ENCODE measurements at places on chromosomes 16 and 17. TPM values are rescaled to one million over a fixed set of nuclear protein-coding genes. Genes with fewer than 3 reads are reported as not detected.

MAP3K3 gene
- 53.0 TPM for total RNA-seq

PRKCA gene
- 46.0 TPM for total RNA-seq

GRCh38 chr17:80663781-80664206, 119.2 kb downstream of the RPTOR start:
- H3K27me3 ChIP-seq: no peaks in the 10 kb centered on the region
- H3K4me3 ChIP-seq: no peak overlapping the region
- no peak for DNase-seq
- no peaks in the 10 kb centered on the region for H3K4me1 ChIP-seq
- H3K36me3 ChIP-seq: no peaks in the 10 kb centered on the region
- H3K27ac ChIP-seq: no peak overlapping the region

CRISPLD2 gene
- 122 TPM for total RNA-seq

ZACN gene
- not detected for total RNA-seq

- no peak overlapping the region for H3K4me3 ChIP-seq
- no peaks in the 10 kb centered on the region for H3K4me1 ChIP-seq
- H3K36me3 ChIP-seq: no peaks in the 10 kb centered on the region
- no peak for DNase-seq
- H3K27me3 ChIP-seq: peaks cover 18% of the 10 kb centered on the region
- H3K27ac ChIP-seq: no peak overlapping the region
Observed at GRCh38 chr16:80040814-80041213, 440.3 kb upstream of the MAF start.

DNA sequence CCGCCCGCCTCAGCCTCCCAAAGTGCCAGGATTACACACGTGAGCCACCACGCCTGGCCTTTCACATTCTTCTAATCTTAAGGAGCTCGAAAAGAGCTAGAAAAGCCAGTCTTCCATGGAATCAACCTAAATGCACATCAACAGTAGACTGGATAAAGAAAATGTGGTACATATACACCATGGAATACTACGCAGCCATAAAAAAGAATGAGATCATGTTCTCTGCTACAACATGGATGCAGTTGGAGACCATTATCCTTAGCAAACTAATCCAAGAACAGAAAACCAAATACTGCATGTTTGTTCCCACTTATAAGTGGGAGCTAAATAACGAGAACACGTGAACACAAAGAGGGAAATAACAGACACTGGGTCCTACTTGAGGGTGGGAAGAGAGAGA, 3.1 kb downstream of the CTC1 start:
- H3K4me3 ChIP-seq: no peak overlapping the region
- peaks cover 12% of the 10 kb centered on the region for H3K36me3 ChIP-seq
- DNase-seq: no peak
- no peaks in the 10 kb centered on the region for H3K27me3 ChIP-seq

DNA sequence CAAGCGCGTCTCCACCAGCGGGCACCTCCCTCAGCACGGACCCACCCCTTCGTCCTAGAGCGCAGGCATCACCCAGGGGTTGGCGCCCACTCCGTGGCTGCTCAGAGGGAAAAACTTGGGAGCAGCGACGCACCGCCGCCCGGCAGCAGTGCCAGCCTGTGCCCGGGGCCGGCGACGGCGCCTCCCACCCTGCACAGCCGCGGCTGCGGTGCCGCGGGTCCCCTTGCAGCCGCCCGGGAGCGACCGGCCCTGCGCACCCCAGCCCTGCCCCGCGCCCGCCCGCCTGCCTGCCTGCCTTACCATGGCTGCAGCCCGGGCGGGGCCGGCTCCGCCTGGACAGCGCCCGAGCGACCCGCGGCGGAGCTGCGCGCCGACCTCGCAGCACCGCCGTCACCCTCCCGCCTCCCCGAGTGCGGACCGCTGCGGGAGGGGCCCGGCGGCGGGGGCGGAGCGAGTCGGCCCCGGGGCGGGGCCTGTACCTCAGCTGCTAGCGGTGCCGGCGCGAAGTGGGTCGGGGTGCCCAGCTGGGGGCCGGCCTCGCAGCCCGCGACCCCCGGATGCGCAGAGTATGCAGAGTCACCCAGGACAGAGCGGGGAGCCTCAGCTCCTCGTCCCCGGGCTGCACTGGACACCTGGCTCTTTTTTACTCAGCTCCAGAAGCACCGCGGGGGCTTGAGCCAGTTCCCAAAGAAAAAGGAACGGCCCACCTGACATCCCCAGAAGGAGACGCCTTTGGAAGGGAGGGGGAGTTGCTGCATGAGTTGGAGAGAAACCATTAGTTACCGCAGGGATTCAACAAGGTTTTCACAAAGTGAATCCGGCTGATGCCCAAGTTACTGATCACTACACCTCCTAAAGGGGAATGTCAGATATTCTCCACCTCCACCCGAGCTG, 17.5 kb upstream of the MTMR4 start:
- H3K4me1 ChIP-seq: peaks cover 31% of the 10 kb centered on the region
- no peaks in the 10 kb centered on the region for H3K36me3 ChIP-seq
- H3K27me3 ChIP-seq: peaks cover 12% of the 10 kb centered on the region
- H3K27ac ChIP-seq: no peak overlapping the region

DNA sequence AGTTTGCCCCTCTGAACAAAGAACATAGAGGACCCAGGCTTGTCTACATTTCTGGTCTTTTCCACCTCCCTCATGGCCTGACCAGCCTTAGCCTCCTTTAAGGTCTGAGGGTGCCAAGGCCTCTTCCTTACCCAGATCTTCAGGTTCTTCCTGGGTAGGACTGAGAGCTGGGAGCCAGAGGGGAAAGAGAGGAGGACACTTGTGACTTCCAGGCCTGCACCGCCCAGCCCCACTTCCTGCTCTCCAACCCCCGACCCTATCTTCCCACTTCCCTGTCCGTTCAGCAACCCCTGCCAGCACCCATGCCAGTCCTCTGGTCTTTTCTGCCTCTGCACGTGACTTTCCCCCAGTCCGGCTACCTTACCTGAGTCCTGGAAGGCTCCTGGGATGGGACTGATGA, 534 bp downstream of the PRSS36 start:
- H3K36me3 ChIP-seq: no peaks in the 10 kb centered on the region
- peaks cover 30% of the 10 kb centered on the region for H3K27me3 ChIP-seq
- H3K4me1 ChIP-seq: no peaks in the 10 kb centered on the region

KIF19 gene
- total RNA-seq: not detected

DNA sequence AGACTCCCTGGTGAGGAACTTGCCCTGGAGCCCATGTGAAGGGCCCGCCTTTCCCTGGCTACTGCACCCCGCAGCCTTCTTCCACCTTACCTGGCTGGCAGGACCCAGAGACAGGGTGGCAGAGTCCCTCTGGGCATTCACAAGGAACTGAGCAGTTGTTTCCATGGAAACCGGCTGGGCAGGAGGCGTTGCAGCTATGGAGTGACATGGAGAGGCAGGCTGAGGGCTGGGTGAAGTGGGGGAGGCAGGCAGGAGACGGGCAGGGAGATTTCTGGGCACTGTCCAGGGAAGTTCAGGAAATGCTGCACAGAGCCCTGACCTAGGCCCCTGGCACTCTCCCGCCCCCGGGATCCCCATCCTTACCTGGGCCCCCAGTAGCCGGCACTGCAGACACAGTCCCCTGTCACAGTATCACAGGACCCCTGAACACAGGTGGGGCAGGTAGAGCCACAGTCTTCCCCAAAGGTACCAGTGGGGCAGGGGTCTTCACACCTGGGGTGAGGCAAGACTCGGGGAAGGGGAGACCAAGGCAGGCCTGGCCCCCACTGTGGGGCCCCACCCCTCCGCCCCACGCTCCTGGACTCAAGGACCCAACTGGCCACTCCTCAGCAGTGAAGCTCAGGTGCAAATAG, 5.9 kb downstream of the SCARF1 start:
- peaks cover 8% of the 10 kb centered on the region for H3K4me1 ChIP-seq
- H3K27me3 ChIP-seq: no peaks in the 10 kb centered on the region
- H3K36me3 ChIP-seq: no peaks in the 10 kb centered on the region
- H3K4me3 ChIP-seq: no peak overlapping the region
- peak; percentile 69 for DNase-seq

DNA sequence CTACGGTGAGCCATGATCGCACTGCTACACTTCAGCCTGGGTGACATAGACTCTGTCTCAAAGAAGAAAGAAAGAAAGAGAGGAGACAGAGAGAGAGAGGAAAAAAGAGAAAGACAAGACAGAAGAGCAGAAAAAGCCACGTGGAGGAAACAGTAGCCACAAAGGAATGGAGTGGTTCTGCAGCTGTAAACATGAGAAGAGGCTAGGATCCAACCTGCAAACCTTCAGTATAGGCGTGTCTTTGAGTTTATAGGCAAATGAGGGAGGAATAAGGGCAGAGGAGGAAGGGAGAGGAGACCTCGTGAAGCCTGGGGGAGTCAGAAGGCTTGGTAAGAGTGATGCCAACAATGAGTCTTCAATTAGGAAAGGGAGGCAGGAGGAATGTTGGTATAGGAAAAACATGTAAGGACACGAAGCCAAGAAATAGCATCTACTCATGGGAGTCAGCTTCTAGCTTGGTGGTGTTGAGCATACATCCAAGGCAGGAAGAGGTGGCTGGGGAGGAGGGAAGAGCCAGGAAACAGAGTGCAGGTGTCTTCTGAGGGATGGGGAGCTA, 3.9 kb downstream of the MED9 start:
- H3K4me3 ChIP-seq: no peak overlapping the region
- peaks cover 14% of the 10 kb centered on the region for H3K4me1 ChIP-seq
- DNase-seq: peak; percentile 8
- no peaks in the 10 kb centered on the region for H3K36me3 ChIP-seq

DNA sequence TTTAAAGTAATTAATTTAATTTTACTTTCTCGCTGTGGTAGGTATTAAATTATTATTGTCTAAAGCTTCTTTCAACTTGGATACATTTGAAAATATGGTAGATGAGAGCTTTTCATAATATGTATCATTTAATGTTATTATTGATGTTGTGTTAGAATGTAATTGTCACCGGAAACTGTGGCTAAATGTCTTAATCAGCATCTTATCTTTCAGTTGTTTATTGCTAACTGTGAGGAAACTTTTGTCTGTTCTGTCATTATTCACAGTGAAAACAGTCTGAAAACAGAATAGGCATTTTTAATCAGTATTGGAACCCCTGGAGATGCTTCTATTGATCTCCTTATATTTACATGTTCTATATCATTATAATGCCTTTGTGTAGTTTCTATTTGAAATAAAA, 120.7 kb downstream of the STXBP4 start:
- H3K36me3 ChIP-seq: no peaks in the 10 kb centered on the region
- no peak overlapping the region for H3K27ac ChIP-seq
- no peaks in the 10 kb centered on the region for H3K27me3 ChIP-seq

DNA sequence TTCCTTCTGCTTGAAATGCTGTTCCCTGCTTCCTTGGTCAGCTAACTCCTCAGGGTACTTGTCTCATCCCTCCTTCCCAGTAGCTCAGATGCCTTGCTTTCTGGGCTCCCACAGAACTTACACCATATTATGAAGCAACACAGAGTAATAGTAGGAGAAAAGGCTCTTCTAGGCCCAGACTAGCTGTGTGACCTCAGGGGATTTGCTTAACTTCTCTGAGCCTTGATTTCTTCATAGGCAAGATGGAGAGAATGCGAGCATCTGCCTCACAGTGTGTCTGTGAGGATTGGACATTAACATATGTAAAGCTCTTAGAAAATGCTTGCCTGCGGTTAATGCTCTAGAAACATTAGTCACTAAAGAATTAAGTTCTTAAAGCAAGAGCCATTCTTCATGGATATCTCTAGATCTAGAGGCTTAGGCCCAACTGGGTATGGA, 22.3 kb upstream of the PECAM1 start:
- H3K36me3 ChIP-seq: no peaks in the 10 kb centered on the region
- H3K4me3 ChIP-seq: no peak overlapping the region
- no peaks in the 10 kb centered on the region for H3K4me1 ChIP-seq

PAFAH1B1 gene
- 128 TPM for total RNA-seq

GRCh38 chr16:27795992-27796614, 246.2 kb downstream of the KATNIP start:
- no peaks in the 10 kb centered on the region for H3K4me1 ChIP-seq
- DNase-seq: peak; percentile 63
- H3K36me3 ChIP-seq: no peaks in the 10 kb centered on the region
- H3K27ac ChIP-seq: no peak overlapping the region
- no peak overlapping the region for H3K4me3 ChIP-seq

GRCh38 chr17:7561589-7562207, at the start of gene SENP3:
Gene SENP3 (plus strand): TSS chr17:7561919. CDS start chr17:7563077, 1,158 bp downstream.
- DNase-seq: peak; percentile 100
- peaks cover 27% of the 10 kb centered on the region for H3K36me3 ChIP-seq
- peak within 1 kb of the TSS; percentile 79 for H3K27ac ChIP-seq
- H3K27me3 ChIP-seq: no peaks in the 10 kb centered on the region

DNA sequence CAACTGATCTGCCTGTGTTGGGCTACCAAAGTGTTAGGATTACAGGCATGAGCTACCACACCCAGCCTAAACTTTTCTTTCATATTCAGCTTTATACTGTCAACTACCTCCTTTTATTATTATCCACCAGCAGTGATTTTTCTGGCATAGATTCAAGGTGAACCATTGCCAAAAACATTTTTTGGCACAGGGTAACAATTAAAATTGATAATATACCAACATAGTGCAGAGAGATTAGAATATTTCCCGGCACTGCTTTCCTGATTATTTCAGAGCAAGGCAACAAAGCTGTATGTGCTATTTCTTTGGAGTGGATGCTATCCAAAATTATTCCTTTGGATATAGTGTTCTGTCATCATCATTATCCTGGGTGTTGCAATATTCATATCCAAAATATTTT, 781.6 kb upstream of the SOX9 start:
- no peak overlapping the region for H3K27ac ChIP-seq
- H3K4me3 ChIP-seq: no peak overlapping the region
- no peaks in the 10 kb centered on the region for H3K4me1 ChIP-seq
- DNase-seq: peak; percentile 27
- H3K36me3 ChIP-seq: no peaks in the 10 kb centered on the region

TBCD gene
- 29.0 TPM for total RNA-seq

LDHD gene
- 3.6 TPM for total RNA-seq

GRCh38 chr16:66605177-66605978, 874 bp downstream of the CMTM3 start:
- H3K27me3 ChIP-seq: no peaks in the 10 kb centered on the region
- peaks cover 8% of the 10 kb centered on the region for H3K36me3 ChIP-seq
- peak; percentile 95 for DNase-seq
